ENCODE measurements at places on chromosomes 1 and 21. TPM values are rescaled to one million over a fixed set of nuclear protein-coding genes. Genes with fewer than 3 reads are reported as not detected.

Gene SIK1
- total RNA-seq: 33.5 TPM

DNA sequence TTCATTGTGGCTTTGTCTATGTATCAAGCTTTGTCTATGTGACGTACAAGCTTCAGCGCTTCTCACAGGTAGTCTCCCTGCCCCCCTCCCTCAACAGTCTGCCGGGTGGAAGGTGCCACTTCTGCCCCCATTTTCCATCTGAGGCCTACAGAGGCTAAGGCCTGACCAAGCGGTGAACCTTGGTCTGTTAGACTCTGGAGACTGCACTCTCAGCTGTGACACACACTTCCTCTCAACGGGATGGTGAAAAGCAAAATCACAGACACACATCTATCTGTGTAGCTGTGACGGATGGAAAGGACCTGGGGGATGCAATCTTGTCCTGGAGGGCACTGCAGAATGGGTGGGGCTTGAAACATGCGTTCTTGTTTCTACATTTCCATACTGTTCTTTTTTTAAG lies 152.9 kb upstream of the EDN2 start:
- no peak for DNase-seq

Gene LCE1F
- not detected for total RNA-seq

Gene CDCA8
- total RNA-seq: 0.48 TPM

- DNase-seq: no peak
These were observed 196.7 kb upstream of the VAMP3 start for GRCh38 chr1:7574121-7575040.

DNA sequence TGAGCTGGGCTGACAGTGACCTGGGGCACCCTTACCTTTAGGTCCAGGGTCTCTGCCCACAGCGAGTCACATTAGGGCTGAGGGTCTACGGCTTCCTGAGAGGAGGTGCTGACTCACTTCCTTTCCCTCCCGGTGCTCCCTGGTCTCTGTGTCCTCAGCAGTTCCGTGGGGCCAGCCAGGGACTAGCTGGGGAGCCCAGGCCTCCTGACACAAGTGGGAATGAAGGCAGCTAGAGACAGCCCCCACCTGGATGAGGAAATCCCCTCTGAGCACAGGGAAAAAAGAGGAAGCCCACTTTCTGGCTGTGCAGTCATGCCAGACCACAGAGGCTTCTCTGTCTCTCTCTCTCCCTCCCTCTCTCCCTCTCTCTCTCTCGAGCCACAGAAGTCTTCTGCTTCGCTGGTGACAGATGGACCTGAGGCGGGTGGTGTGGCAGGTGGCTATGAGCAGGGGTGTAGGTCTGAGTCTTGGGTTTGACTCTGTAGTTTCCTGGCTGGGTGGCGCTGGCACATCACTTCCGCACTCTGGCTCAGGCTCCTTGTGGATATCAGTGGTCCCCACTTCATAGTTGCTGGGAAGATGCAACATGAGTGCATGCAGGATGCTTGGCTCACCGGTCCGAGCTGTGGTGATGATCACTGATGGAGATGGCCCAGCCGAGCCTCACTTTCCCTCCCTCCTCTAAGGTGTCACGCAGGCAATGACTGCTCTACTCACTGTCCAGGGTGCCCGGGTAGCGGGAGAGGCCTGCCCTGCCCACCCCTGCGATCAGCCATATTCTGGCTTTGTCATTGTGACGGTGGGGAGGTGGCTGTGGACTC lies 3.5 kb downstream of the SLC66A1 start:
- DNase-seq: no peak

Gene VCAM1
- total RNA-seq: 6.4 TPM

- DNase-seq: no peak
These were observed 53.7 kb upstream of the PLA2G4A start for GRCh38 chr1:186775036-186775435.

- no peak for DNase-seq
These were observed 12.5 kb downstream of the ACTRT2 start for GRCh38 chr1:3033790-3034090.

DNA sequence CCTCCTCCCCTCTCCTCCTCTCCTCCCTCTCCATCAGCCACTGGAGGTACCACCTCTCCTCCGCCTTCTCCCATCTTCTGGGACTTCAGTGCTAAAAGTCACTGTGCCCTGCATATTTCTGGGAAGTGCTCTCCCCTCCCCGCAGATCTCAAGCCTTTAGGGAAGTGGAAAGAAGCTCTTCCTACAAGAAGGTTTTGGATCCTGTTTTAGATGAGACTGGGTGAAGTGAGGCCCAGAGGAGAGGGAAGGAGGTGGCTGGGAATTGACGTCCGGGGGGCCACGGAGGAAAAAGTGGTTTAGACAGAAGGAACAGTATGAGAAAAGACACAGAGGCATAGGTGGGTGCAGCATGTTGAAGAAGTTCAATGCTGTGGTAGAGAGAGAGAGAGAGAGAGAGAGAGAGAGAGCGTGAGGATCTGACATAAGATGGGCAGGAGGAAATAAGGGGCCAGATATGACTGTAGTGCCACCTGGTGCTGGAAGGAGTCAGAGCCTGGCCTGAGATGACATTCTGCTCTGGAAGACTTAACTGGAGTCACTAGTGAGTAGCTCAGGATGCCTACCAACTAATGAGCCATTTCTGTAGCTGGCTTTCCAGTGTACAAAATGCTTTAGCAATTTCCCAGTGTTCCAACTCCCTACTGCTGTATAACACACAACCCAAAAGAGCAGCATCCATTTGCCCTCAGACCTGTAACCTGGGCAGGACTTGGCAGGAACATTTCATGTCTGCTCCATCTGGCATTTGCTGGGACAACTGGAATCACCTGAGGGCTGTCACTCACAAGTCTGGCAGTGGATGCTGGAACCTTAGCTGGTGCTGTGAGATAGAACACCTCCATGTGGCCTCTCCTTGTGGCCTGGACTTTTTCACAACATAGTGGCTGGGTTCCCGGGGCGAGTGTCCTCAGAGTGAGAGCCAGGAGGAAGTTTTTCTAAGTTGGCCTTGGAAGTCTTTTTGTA lies 16.6 kb upstream of the ZSCAN20 start:
- DNase-seq: peak; percentile 65

- DNase-seq: no peak
These were observed 46.9 kb downstream of the ZSCAN20 start for GRCh38 chr1:33519240-33519884.

- DNase-seq: peak; percentile 77
These were observed 139.2 kb downstream of the CLIC6 start for GRCh38 chr21:34807881-34808568.

GRCh38 chr1:69707103-69707502 lies 139.4 kb downstream of the LRRC7 start:
- no peak for DNase-seq

Gene SYTL1
- 1.8 TPM for total RNA-seq

- DNase-seq: no peak
These were observed 14.1 kb upstream of the TNR start for GRCh38 chr1:175757381-175758015.

DNA sequence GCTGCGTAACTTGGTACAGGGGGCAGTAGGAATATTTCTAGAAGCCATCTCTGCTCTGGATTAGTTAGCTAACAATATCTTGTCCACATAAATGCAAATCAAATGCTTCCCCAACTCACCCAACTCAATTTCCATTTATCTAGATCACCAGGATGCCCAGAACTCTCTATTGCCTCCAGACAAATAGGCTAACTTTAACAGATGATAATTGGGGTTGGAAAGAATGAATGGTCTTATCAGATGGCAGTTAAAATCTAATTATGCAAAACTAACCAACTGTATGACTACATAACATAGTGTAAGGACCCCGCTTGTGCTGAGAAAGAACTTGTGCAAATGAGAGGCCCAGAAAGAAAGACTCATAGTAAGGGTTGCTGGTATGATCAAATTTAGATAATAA lies 1024.8 kb downstream of the PLA2G4A start:
- DNase-seq: no peak

- no peak for DNase-seq
These were observed 51.9 kb upstream of the LPGAT1 start for GRCh38 chr1:211882381-211883004.

DNA sequence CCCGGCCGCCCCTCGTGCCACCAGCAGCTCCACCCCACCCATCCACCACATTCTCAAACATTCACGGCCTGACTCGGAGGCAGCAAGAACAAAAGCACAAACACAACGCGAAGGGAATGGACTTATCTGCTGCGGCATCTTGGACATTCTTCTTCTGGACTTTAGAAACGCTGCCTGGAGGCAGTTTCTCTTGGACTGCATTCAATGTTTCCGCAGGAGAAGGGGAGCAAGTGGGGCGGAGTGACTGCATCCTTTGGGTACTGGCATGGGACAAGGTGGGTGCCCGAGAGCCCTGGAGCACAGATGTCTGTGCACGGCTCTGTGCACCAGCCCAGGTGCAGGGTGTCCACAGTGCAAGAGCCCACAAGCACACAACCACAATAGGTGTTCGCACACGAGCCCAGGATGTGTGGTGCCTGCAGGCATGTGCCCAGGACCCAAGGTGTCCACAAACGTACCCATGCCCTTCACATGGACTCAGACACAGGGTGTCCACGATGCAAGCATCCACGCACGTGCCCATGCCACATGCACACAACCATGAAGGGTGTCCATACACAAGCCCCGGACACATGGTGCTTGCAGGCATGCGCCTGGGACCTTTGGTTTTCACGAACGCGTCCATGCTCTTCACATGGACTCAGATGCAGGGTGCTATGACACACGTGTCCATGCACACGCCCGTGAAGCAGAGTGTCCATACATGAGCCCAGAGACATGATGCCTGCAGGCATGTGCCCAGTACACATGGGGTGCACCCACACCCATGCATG lies 53.6 kb downstream of the WNT9A start:
- DNase-seq: peak; percentile 36

GRCh38 chr21:31732597-31733550 lies 956 bp upstream of the SCAF4 start:
- no peak for DNase-seq

Gene SLFNL1
- 0.59 TPM for total RNA-seq

Gene TIPRL
- total RNA-seq: 31.9 TPM

Gene PBXIP1
- 101 TPM for total RNA-seq

Gene WNT3A
- total RNA-seq: not detected

DNA sequence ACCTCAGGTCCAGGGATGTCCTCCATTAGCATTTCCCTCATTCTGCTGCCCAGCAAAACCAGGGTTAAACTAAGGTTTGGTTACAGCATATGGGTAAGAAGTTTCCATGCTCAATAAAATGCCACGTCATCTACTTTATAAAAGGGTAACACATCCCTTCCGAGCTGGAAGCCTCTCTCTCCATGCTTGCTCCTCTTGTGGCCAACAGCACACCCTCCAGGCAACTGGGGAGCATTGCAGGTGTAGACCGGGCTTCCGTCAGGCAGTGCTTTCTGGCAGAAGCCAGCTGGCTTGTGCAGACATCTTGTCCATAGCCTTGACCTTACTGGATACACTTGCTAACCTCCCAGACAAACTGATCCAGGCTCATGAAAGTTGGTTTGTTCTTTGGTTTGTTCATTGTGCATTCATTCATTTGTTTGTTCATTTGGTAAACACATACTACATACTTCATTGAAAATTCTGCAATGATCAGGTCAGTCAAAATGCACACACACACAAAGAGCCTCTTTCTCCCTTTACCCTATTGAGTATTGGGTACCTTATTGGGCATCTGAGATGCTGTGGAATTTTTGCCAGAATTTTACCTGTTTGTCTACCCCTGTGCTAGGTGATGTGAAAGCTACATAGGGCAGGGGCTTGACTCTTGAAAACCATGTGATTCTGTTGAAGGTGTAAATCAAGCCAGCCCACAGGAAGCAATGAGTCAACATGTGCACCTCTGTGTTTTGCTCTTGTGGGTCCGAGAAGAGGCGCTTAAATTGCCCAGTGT lies 422.8 kb downstream of the CAMTA1 start:
- DNase-seq: no peak

DNA sequence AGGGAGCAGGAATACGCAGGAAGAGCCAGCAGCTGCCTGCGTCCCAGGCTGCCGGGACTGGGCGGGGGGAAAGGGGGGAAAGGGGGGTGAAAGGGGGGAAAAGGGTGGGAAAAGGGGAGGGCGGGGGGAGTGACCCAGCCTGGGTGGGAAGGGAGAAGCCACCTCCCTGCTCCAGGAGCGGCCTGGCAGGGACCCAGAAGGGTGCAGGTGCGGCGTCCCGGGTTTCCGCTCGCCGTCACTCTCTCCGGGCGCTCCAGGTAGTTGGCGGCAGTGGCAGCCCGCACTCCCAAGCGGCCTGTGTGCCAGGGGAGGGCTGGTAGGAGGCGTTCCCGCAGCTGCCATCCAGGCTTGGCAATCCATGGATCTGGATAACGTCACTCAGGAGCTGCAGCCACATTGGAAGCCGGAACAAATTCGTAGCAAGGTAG lies 141.0 kb upstream of the NGF start:
- peak; percentile 38 for DNase-seq

Gene SV2A
- total RNA-seq: 1.0 TPM

Gene GUCA2A
- not detected for total RNA-seq

Gene ACKR1
- 13.3 TPM for total RNA-seq

- peak; percentile 56 for DNase-seq
These were observed 10.7 kb upstream of the SDC3 start for GRCh38 chr1:30919025-30919881.

DNA sequence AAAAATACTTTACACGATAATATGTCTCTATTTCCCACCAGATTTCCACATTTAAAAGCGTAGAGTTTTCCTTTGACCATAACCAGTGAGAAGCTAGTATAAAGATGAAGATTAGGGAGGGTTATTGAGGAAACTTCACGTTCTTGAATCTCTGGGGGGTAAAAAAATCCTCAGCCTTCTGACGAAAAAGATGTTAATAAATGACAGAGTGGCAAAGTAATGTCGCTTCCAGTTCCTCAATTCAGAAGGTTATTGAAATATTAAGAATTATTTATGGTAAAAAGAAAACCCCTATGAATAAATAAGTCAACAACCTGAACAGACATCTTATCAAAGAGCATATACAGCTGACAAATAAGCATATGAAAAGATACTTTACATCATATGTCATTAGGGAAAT lies 241.0 kb downstream of the GPATCH2 start:
- DNase-seq: no peak

DNA sequence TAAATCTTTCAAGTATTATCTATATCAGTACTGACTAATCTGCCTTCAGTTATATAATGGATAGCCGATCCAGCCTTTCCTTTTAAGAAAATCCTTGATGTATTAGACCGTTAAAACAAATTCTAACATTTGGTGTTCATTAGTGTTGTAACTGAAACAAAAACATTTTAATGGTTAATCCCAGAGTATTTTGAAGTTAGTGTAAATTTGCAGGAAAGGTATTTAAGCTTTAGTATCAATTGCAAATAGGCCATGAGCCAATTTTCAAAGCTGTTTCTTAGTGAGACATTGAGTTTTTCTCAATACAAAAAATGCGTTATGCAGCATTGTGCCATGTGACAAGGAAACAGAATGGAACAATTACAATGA lies 29.6 kb downstream of the DISP1 start:
- no peak for DNase-seq
